ENCODE measurements at places on chromosomes 16 and 17.
A peak's percentile ranks its signal among the peaks of the same experiment; 100 is the strongest.

- peak; percentile 18 for DNase-seq
Observed at GRCh38 chr17:74181341-74181740, 22.1 kb upstream of the RPL38 start.

- no peak for DNase-seq
Observed at GRCh38 chr16:58264961-58265479, 29.8 kb downstream of the PRSS54 start.

- DNase-seq, result no peak
Observed at GRCh38 chr17:39782481-39782880, 44.7 kb downstream of the GRB7 start.

- no peak for DNase-seq
Observed at GRCh38 chr17:61510237-61510636, 58.0 kb downstream of the TBX4 start.

DNA sequence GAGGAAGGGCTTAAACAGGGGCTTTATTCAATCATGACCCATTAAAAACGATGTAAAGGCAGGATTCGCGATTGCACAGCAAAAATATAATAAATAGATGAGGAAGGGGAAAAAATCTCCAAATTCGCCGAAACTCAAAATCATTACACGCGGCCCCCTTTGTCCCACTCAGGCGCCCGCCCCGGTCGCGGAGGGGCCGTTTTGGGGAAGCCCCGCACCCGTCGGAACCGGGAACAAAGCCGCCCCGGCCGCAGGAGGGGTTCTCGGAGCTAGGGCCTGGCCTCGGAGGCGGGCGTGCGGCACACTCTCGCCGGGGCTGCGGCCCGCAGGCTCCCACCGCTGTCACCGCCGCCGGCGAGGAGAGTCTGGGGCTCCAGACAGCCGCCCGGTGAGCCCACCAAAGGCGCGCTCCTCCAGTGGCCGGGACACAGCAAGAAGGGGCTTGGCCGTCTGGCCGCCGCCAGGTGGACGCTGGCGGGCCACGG lies 521 bp downstream of the C16orf87 start:
- no peak for DNase-seq

GRCh38 chr17:39981207-39981741 lies 667 bp downstream of the PSMD3 start:
- DNase-seq, result peak; percentile 56

DNA sequence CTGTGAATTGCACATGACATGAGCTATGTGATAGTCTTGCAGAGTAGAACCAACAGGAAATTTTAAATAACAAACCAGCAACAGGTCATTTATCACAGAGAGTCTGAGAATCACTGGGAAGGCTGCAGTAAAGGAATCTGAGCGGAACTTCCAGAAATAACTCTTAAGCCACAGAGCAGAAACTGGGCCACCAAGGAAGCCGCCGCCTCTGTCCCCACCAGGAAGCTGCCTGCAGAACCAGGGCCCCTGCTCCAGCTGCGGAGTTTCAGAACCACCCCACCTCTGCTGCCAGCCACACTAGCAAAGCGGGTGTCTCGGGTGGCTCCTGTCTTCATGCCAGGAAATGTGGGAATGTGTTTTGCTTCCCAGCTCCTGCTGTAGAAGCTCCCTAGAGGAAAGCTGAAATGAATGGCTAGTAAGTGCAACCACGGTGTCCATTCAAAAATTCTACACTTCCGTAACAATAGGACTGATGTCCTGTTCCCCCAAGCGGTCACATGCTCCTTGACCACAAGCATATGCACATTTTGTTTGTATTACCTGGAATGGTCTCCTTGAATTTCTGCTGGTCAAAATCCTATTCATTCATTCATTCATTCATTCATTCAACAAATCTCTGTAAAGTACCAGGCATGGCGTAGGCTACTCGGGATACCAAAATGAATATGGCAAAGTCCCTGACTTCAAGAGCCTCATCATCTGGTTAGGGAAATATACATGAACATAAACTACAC lies 7.7 kb upstream of the ITPRIPL2 start:
- no peak for DNase-seq

- DNase-seq, result no peak
Observed at GRCh38 chr16:48201515-48202201, 42.4 kb upstream of the LONP2 start.

GRCh38 chr17:45992904-45993303 lies 6.1 kb upstream of the STH start:
- peak; percentile 73 for DNase-seq

DNA sequence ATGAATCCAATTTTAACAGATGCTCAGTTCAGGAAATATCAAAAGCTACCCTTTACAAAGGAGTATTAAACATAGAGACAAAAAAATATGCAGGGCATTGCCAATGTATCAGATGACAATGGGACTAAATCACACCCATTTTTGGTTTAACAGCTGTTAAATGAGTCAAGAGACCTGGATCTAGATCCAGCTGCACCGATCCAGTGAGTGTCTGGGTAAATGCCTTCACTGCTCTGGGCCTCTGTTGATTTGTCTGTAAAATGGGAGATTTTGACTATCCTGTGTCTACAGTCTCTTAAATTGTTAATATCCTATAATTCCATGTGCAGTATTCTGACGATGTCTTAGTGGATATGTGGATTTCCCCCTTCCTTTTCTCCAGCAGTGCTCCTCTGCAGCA lies 16.4 kb downstream of the KRT23 start:
- DNase-seq, result no peak

GRCh38 chr16:50292566-50292948 lies 26.2 kb downstream of the ADCY7 start:
- no peak for DNase-seq

DNA sequence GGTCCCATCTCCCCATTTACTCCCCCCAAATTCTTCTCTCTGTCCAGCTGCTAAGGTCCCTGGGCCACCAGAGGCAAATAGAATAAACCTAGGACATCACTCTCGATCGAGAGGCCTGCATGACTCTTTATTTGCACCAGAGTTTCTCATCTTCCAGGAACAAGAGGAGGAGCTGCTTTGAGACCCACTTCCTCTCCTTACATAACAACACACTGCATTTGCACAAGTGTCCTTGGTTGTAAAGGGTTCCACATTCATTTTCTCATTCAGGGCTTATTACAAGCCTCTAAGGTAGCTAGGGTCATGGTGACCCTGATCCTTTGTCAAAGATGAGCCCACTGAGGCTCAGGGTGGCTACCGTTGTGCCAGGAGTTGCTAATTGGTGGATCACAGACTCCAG lies 38.1 kb upstream of the RHOT1 start:
- DNase-seq, result peak; percentile 14

DNA sequence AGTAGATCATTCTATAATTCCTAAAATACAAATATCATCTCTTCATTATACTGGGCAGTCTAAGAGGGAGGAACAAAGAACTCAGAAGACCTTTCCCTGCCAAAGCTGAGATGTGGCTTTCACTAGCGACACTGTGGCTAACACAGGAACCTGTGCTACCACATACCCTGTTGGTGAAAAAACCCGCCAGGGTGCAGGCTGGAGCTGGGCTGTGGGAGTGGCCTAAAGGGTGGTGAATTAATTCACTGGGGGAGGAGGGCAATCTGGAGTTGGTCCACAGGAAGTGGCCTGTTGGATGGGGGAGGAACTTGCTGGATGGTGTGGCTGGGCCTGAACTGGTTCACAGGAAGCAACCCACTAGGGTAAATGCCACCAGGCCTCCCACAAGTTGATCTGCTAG lies 7.4 kb downstream of the ZNF594 start:
- no peak for DNase-seq

GRCh38 chr17:50191359-50192143 lies 9.9 kb downstream of the COL1A1 start:
- no peak for DNase-seq

DNA sequence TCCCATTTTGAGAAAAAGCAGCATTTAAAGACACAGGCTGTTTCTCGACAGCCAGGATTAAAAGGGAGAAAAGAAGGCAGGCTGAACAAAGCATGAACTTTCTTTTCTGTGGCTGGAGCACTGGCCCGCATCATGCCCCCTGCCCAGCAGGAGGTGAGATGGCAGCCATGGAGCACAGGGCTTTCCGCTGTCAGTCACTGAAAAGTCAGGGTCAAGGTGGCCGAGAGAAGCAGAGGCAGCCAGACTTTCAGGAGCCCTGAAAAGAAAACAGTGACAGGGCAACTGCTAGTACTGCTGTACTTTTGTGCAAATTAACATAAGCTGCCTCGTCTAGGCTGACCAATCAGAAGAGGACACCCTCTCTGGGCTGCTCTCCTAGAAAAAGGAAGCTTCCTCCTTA lies 5.8 kb upstream of the GP2 start:
- no peak for DNase-seq

DNA sequence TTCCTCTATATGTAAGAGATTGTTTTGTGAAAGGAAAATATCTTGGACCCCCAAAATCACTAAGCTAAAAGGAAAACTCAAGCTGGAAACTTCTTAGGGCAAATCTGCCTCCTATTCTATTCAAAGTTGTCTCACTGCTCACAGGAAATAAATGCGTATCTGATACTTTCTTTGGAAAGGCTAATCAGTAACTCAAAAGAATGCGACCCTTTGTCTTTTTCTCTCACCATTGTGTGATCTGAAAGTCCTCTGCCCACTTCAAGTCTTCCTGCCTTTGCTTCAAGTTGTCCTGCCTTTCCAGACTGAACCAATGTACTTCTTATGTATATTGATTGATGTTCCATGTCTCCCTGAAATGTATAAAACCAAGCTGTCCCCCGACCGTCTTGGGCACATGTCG lies 157.3 kb downstream of the KIF2B start:
- DNase-seq, result no peak

DNA sequence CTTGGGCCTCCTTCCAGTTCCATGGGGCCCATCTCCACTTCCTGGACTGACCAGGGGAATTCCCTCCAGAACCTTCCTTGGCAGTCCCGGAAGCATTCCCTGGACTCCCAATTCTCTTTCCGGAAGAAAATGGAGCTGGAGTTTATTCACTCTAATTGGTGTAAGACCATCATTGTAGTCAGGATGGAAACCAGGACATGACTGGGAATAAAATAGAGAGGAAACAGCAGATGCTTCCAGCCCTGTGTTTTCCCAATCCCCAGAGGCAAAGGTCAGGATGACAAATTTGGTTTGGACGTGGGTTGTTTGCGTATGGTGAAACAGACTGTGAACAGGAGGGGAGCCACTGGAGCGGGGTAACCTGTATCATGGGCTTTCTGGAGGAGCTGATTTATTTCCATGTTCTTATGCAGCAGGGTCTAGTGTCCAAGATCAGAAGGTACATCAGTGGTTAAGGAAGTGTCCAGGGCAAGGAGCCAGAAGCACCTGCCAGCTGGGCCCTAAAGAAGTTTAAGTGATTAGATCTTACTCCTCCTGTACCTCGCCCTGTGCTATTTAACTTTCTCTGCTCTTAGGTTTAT lies 8.5 kb upstream of the LONP2 start:
- DNase-seq, result no peak

- no peak for DNase-seq
Observed at GRCh38 chr16:11697319-11697718, 29.1 kb downstream of the SNN start.

GRCh38 chr17:15780188-15780587 lies 48.1 kb downstream of the TBC1D26 start:
- DNase-seq, result no peak

DNA sequence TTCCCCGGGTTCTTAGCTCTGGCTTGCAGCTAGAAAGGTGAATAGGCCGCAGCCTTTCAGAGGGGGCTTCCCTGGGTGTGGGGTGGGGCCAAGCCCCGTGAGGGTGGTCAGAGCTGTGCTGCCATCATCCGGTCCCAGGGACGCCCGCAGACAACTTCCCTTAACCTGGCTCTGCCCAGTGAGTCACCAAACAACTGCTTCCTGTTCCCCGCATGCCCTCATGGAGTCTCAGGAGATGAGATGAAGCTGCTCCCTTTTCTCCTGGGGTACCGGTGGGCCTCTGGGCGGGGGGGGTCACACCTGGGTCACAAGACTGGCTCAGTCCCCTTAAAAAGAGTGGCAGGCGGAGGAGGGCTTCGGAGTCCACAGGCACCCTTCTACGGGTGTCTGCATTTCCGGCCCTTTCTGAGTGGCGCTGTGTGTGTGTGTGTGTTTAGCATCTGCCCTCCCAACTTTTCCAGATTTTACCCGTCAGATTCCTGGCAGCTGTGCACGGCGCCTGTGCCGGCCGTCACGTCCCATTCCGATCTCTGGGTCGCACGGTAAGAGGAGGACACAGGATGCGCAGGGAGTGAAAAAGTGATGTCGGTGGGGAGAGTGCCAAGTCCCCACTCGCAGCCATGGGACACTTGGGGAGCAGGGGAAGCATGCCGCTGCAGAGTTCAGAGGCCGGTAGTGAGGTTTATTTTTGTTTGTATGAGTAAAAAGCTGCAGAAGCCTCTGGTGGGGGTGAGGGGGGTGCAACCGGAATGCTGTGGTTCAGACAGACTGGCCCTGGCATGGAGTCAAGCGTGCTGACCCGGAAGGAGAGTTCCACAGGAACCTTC lies 16.8 kb downstream of the HIC1 start:
- DNase-seq, result peak; percentile 47

DNA sequence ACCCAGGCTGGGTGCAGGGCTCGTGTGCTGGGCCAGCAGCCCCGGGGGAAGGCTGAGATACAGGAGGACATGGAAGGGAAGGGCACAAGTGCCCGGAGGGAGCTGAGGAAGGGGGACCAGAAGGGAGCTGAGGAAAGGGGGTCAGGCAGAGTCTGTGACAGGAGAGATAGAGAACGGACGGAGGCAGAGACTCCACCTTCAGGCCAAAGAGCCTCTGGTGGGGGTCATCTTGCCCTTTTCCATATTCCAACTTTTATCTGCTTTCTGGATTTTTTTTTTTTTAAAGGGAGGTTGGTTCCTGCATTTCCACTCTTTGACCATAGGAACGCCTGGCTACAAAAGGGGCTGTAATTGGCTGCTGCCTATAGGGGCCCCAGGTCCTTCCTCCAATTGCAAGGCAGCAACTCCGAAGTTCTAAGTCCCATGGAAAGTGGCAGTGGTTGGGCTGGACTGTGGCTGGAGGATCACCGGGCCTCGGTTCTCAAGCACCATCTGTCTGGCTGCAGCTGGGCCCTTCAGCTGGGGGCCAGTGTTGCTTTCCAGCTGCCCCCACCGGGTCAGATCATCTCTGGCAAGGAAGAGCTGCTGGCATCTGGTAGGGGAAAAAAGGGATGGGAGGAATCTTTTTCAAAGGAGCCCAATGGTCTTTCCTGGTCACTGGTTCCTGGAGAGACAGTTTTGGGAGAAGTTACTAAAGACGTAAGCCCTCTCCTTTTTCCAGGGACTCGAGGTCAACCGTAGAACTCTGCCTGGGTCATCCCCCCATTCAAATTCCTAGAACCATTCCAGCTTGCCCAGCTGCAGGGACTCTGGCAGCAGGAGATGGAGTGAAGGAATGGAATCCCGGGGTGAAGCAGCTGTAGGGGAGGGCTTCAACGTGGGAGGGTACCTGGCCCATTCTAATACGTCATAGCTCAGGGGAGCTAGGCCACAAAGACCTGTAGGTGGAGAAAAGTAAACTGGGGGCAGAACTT lies 13.1 kb upstream of the MRPS23 start:
- peak; percentile 75 for DNase-seq

DNA sequence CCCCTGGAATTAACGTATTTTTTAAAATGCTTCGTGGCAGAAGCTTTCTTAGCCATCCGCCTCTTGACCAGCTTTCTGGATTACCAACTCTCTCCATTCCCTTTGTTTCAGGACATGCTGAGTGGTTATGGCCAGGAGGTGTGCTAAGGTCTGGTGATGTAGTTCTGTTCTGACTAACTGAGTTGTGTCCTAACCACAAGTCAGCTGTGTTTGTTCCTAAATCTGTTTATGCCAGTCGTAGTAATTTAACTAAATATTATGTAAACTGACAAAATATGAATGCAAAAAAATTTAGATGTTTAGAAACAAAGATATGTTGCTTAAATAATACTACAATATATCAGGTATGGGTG lies 61.6 kb downstream of the MRTFB start:
- DNase-seq, result no peak

- no peak for DNase-seq
Observed at GRCh38 chr17:61179380-61179806, 220.2 kb upstream of the TBX2 start.

- DNase-seq, result no peak
Observed at GRCh38 chr16:84354306-84354705, 14.0 kb upstream of the ATP2C2 start.
